ENCODE measurements at places on chromosomes 6 and 20.

GRCh38 chr6:107816818-107817217 is 7.3 kb downstream of the SCML4 start:
- no peak for DNase-seq

GRCh38 chr6:133623065-133623464 is 265.8 kb upstream of the TCF21 start:
- no peak for DNase-seq

DNA sequence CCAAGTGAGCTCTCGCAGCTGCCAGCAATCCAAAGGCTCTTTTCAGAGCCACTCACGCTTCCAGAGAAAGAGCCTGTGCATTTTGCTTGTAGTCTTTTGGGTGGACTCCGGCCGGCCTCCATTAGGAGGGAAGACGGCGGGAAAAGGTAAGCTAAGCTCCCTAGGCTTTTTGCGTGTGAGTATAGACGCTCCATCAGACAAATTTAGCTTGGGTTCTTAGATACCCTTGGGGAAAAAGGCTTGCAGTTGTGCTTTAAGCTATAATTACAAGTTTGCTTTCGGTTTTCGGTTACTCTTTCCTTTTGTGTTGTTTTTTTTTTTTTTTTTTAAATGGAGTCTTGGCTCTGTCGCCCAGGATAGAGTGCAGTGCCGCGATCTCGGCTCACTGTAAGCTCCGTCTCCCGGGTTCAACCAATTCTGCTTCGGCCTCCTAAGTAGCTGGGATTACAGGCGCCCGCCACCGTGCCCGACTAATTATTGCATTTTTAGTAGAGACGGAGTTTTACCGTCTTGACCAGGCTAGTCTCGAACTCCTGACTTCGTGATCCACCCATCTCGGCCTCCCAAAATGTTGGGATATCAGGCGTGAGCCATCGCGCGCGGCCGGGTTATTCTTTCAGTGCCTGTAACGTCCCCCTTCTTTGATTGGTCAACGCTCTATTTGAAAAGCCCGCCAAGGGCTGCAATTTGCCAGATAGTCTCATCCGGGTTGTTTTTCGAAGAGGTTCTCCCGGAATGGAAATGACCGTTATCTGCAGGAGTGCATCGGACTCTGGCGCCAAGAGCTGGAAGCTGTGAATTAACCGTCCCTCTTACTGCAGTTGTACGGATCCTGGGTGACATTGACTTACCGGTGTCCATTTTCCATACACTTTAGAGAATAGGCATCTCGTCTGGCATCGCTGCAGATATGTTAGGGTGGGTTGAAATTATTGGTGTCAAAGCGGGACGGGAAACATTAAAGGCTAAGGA is 18.1 kb downstream of the OR2B2 start:
- peak; percentile 79 for DNase-seq

DNA sequence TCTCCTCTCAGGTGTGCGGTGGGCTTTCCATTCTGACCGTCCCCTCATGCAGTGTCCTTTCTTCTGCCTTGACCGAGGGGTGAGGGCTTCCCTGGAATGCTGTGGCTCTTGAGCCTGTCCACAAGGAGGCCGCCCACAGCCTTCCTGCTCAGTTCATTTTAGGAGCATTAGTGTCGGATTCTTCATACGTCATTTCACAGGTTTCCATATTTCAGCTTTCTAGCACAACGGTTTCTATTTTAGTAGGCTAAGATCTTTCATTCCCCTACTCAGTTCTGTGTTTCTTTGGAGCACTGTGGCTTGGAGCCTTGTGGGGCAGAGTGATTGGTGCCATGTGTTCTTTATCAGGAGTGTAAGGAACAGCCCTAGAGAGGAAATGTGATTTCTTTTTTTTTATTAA is 5.5 kb downstream of the PPP1R3G start:
- no peak for DNase-seq

- no peak for DNase-seq
These were observed 8.8 kb downstream of the CARMIL1 start for GRCh38 chr6:25287941-25288340.

GRCh38 chr20:35837577-35838195 is 65.9 kb downstream of the PHF20 start:
- no peak for DNase-seq

GRCh38 chr6:89400912-89401399 is 11.1 kb downstream of the RRAGD start:
- DNase-seq: no peak

- DNase-seq: no peak
These were observed 288.3 kb downstream of the TPBG start for GRCh38 chr6:82651845-82652335.

GRCh38 chr6:92114091-92114675 is 1305.2 kb downstream of the EPHA7 start:
- no peak for DNase-seq

DNA sequence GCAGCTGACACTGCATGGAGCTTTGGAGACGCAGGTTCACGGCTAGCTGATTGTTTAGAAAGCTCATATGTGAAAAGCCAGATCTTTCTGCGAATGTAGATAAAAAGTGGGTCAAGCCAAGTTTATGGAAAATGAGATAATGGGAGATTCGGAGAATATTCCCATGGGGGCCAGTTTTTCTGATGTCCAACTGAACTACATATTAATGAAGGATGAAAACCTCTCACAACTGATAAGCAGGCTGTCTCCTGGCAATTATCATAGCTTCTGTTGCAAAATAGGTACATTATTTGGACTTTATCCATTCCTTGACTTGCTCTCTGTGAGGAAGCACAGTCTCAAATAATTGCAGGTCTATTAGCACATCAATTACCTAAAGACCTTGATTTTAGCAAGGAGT is 21.1 kb downstream of the HDGFL1 start:
- DNase-seq: no peak

DNA sequence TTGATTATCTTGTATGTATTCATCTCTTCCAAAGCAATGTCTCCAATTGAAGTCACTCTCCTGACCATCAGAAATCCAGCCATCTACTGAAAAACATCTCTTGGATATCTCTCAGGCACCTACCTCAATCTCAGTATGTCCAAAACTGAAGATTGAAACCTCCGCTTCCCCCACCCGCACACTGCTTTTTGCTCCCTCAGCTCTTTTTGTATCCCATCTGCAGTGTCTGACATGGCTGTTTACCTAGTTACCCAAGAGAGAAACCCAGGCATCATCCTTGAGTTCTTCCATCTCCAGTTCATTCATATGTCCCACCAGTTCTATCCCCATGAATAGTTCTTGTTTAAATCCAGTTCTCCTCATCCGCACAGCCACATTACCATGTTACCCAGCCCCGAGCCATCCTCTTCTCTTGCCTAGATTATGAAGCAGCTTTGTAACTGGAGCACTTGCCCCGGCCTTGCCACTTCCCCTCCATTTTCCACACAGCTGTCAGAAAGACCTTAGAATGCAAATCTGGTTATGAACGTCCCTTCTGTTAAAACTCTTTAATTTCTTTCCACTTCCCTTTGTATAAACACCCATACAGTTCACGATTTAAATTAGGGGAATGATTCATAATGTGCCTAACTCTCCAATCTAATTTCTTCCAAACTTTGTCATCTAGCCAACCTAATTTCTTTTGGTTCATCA is 40.5 kb upstream of the GCLC start:
- no peak for DNase-seq

GRCh38 chr6:354631-355280 is 36.8 kb upstream of the IRF4 start:
- DNase-seq: no peak

- no peak for DNase-seq
These were observed 260.3 kb upstream of the MAN1A1 start for GRCh38 chr6:119609865-119610264.

- no peak for DNase-seq
These were observed 84.8 kb upstream of the ZNF217 start for GRCh38 chr20:53678315-53678989.
